ENCODE measurements at places on chromosomes 16 and 17. TPM values are rescaled to one million over a fixed set of nuclear protein-coding genes. Genes with fewer than 3 reads are reported as not detected.

DNA sequence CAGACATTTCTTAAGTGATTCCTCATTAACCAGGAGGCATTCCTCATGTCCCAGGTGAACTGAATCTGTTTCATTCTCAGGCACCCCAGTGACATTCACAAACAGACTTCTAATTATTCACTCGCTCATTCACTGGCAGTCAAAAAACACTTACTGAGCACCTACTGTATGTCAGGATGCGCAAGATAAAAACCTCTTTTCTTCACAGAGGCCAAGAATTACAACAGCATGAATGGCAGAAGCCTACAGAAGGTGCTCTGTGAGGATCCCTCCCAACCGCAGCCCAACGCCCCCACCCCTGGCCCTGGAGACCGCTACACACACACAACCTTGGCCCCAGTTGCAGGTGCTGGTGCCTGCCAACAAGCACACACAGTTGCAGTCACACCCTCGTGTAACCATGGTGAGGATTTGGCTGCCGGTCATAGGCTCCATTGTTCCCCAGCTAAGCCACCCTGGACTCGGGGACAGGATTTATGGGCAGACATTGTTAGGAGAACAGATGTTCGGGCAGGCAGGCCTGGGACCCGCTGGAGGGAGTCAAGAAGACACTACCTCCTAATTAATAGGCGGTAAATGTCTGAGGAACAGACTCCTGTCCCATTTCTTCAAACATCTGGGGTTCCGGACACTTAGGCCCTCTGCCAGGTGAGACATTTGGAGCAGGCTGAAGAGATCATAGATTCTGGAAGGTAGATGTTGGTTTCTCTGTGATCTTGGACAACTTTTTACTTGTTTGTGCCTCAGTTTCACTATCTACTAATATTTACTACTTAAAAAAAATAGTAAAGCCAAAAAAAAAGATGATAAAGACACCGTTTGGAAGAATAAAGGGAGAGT, 43.2 kb downstream of the CUEDC1 start:
- H3K36me3 ChIP-seq: no peaks in the 10 kb centered on the region
- peaks cover 18% of the 10 kb centered on the region for H3K27me3 ChIP-seq
- H3K4me1 ChIP-seq: no peaks in the 10 kb centered on the region
- DNase-seq: no peak
- no peak overlapping the region for H3K4me3 ChIP-seq

DNA sequence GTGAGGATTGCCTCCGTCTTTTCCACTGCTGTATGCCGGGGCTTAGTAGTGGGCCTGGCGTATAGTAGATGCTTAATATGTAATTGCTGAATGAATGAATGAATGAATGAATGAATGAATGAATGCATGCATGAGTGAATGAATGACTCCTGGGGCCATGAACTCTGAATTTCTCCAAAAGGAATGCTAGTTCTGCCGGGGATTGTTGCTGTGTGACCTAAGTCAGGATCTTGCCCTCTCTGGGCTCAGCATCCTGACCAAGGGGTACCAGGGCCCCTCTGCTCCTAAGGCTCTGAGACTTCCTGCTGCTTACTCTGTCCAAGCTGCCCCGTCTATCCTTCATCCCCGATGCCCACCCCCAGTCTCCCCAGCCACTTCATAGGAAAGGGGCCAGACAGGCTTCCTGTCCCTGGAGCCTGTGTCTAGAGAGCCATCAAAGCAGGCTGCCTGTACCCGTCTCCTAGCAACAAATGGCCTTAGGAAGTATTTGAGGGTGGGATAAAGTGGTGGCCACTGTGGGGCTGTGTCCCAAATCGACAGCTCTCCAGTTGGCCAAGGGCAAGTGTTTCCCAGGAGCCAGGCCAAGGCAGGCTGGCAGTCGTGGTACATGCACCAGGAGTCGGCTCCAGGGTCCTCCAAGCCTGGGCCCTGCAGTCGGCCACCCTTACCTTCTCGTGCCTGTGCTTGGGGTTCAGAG, 11.6 kb upstream of the MPRIP start:
- H3K36me3 ChIP-seq: no peaks in the 10 kb centered on the region
- no peak overlapping the region for H3K4me3 ChIP-seq
- no peak for DNase-seq
- no peaks in the 10 kb centered on the region for H3K27me3 ChIP-seq
- no peak overlapping the region for H3K27ac ChIP-seq

The SOX9 gene
- total RNA-seq: not detected

DNA sequence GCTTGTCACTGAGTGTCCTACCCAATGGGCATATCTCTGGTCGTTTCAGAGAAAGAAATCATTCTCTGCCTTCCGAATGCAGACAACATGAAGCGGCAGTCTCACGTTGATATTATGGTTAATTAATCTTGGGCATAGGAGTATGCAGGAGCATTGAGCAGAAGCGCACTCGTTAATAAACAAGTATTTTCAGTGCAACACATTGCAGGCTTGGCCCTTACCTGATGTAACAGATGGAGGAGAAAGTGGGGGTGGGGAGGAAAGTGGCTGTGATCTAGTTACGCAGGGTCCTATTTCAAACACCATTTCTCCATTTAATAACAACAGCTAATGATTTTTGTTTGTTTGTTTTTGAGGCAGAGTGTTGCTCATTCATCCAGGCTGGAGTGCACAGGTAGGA, 414.0 kb upstream of the RBFOX1 start:
- H3K36me3 ChIP-seq: no peaks in the 10 kb centered on the region
- no peaks in the 10 kb centered on the region for H3K4me1 ChIP-seq
- no peaks in the 10 kb centered on the region for H3K27me3 ChIP-seq

- peaks cover 26% of the 10 kb centered on the region for H3K4me1 ChIP-seq
- DNase-seq: peak; percentile 77
- no peak overlapping the region for H3K27ac ChIP-seq
Measured at GRCh38 chr16:53457670-53458069, 23.4 kb downstream of the RBL2 start.

The CCL4L2 gene
- total RNA-seq: 1.2 TPM

- no peaks in the 10 kb centered on the region for H3K4me1 ChIP-seq
- H3K36me3 ChIP-seq: peaks cover 4% of the 10 kb centered on the region
- no peak overlapping the region for H3K4me3 ChIP-seq
- H3K27me3 ChIP-seq: no peaks in the 10 kb centered on the region
- no peak overlapping the region for H3K27ac ChIP-seq
- peak; percentile 78 for DNase-seq
Measured at GRCh38 chr16:106623-107324, 28.7 kb downstream of the MPG start.

The TM4SF5 gene
- total RNA-seq: not detected

DNA sequence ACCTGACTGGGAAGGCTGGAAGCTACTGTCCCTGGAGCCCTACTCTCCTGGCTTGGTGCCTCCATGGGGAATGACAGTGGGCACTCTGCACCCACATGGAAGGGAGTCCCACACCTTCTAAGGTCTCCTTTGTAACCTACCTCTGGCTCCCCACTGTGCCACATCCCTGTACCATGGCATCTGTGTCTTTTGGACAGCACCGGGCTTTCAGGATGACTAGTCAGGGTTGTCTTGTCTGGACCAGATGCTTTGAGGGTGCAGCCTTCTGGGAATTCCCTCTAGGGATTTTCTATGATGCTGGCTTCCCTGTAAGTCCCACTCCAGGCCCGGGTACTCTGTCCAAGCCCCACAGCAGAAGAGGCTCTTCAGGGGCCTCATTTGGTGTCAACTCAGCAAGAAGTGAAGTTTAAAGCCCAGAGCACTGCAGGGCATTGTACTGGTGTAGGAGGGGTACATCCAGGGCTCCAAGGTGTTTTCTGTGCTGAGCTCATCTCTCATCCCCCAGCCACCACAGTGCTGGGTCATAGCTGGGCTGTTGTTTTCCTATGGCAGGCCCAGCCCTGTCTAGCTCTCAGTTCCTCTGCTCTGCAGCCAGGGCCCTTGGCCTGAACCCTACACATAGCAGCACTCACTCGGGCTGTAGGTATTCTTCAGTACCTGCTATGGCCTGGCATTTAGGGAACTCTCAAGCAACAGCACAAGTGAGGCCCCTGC, 255.3 kb downstream of the CPPED1 start:
- H3K36me3 ChIP-seq: peaks cover 3% of the 10 kb centered on the region
- H3K27ac ChIP-seq: no peak overlapping the region
- no peak overlapping the region for H3K4me3 ChIP-seq
- peaks cover 53% of the 10 kb centered on the region for H3K4me1 ChIP-seq
- no peaks in the 10 kb centered on the region for H3K27me3 ChIP-seq
- DNase-seq: no peak

DNA sequence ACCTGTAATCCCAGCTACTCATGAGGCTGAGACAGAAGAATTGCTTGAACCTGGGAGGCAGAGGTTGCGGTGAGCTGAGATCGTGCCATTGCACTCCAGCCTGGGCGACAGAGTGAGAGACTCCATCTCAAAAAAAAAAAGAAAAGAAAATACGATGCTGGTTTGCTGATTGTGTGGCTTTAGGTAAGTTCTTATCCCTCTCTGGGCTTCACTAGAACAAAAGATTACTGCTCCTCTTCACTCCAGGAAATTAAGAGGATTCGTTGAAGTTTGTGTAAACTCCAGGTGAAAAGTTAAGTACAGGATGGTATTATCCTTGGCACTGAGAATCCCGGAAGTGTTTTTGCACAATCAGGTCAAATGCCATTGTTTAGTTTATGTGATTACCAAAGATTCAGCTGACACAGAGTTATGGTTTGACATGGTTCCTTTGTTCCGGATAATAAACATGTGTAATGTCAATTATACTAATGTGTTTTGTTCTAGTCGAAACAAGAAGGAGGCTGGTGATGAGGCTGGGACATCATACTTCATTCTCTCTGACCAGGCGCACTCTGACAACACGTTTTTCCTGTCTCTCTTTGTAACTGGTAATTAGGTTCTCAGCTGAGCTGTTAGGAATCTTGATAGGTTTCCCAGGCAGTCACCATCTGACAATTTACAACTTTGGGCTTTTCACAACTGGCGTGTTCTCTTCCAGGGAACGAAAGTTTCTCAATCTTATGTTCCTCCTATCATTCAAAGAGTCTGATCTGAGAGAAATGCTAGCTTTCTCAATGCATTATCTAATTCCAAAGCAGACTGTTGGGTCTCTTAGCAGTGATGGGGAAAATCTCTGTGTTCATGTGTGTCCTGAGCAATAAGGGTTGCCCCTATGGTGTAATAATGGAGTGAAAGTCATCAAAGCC, 10.8 kb upstream of the TAOK1 start:
- H3K4me1 ChIP-seq: no peaks in the 10 kb centered on the region
- H3K4me3 ChIP-seq: no peak overlapping the region
- H3K27ac ChIP-seq: no peak overlapping the region
- H3K27me3 ChIP-seq: no peaks in the 10 kb centered on the region
- DNase-seq: no peak

- DNase-seq: peak; percentile 76
- H3K27ac ChIP-seq: peak overlapping the region; percentile 10
- no peaks in the 10 kb centered on the region for H3K36me3 ChIP-seq
- H3K4me1 ChIP-seq: peaks cover 42% of the 10 kb centered on the region
Measured at GRCh38 chr17:33964344-33964979, 290.6 kb upstream of the CCL2 start.

GRCh38 chr17:79730437-79730768, 340 bp upstream of the ENPP7 start:
- H3K27ac ChIP-seq: no peak overlapping the region
- no peaks in the 10 kb centered on the region for H3K36me3 ChIP-seq
- peaks cover 17% of the 10 kb centered on the region for H3K4me1 ChIP-seq

- no peaks in the 10 kb centered on the region for H3K4me1 ChIP-seq
- H3K27me3 ChIP-seq: no peaks in the 10 kb centered on the region
- H3K36me3 ChIP-seq: no peaks in the 10 kb centered on the region
- no peak overlapping the region for H3K27ac ChIP-seq
- H3K4me3 ChIP-seq: no peak overlapping the region
- DNase-seq: no peak
Measured at GRCh38 chr17:15220785-15221184, 44.3 kb downstream of the PMP22 start.

GRCh38 chr16:23132775-23133463, 16.3 kb downstream of the USP31 start:
- no peaks in the 10 kb centered on the region for H3K4me1 ChIP-seq
- H3K27me3 ChIP-seq: no peaks in the 10 kb centered on the region
- no peak overlapping the region for H3K4me3 ChIP-seq

GRCh38 chr16:49800876-49801275, 55.0 kb downstream of the ZNF423 start:
- H3K36me3 ChIP-seq: no peaks in the 10 kb centered on the region
- no peaks in the 10 kb centered on the region for H3K27me3 ChIP-seq
- H3K4me3 ChIP-seq: no peak overlapping the region
- DNase-seq: no peak
- no peak overlapping the region for H3K27ac ChIP-seq

GRCh38 chr17:81511804-81512561, 616 bp downstream of the ACTG1 start:
- H3K27ac ChIP-seq: peak overlapping the region; percentile 34
- H3K4me1 ChIP-seq: peaks cover 41% of the 10 kb centered on the region
- peaks cover 42% of the 10 kb centered on the region for H3K36me3 ChIP-seq
- peak; percentile 71 for DNase-seq
- peak overlapping the region; percentile 86 for H3K4me3 ChIP-seq
- no peaks in the 10 kb centered on the region for H3K27me3 ChIP-seq

GRCh38 chr16:53803998-53804397, 100.0 kb downstream of the FTO start:
- no peak overlapping the region for H3K4me3 ChIP-seq
- no peaks in the 10 kb centered on the region for H3K4me1 ChIP-seq
- no peaks in the 10 kb centered on the region for H3K36me3 ChIP-seq
- no peaks in the 10 kb centered on the region for H3K27me3 ChIP-seq
- no peak for DNase-seq

GRCh38 chr17:67531291-67531690, 154.2 kb downstream of the PITPNC1 start:
- H3K4me3 ChIP-seq: no peak overlapping the region
- H3K36me3 ChIP-seq: no peaks in the 10 kb centered on the region
- H3K27me3 ChIP-seq: no peaks in the 10 kb centered on the region
- no peaks in the 10 kb centered on the region for H3K4me1 ChIP-seq

The ASPHD1 gene
- total RNA-seq: not detected

- DNase-seq: peak; percentile 50
- peaks cover 38% of the 10 kb centered on the region for H3K4me1 ChIP-seq
- peak overlapping the region; percentile 6 for H3K27ac ChIP-seq
- peak overlapping the region; percentile 99 for H3K4me3 ChIP-seq
Measured at GRCh38 chr16:29974291-29975133, 844 bp downstream of the TAOK2 start.

The CTRB1 gene
- not detected for total RNA-seq

The LMF1 gene
- total RNA-seq: 63.2 TPM

The EFNB3 gene
- total RNA-seq: not detected

DNA sequence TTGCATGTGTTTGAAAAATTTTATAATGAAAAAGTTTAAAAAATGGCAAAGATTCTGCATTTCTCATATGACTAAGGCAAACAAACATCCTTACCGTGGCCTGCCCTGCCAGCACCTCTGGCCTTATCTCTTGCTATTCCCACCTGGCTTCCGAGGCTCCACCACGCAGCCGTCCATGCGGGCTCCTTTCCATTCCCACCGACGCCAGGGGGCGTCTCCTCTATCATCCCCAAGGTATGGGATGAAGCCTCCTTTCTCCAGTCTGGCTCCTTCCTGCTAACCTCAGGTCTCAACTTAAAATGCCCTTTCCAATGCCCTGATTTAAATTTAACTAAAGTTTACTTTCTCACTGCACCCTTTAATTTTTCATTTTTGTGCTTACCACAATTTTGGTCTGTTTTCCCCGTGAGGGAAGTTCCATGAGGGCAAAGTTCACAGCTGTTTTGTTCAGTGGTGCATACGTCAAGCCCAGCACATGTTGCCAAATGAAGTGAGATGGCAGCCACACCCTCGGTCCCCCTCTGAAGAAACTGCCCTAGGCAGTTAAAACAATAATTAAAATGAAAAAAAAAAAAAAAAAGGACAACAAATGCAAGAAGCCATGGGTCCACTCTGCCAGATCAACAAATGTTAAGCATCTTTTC, 13.3 kb upstream of the SDK2 start:
- no peaks in the 10 kb centered on the region for H3K4me1 ChIP-seq
- no peak overlapping the region for H3K27ac ChIP-seq
- no peaks in the 10 kb centered on the region for H3K36me3 ChIP-seq
- no peak for DNase-seq
- H3K4me3 ChIP-seq: no peak overlapping the region

The ENPP7 gene
- 6.7 TPM for total RNA-seq

Measured in B cell (primary cell).